Muscle of arm (tissue), 14 donors: ENCODE measurements at places on chromosomes 2 and 18. TPM values are rescaled to one million over a fixed set of nuclear protein-coding genes. Genes with fewer than 3 reads are reported as not detected.

PSMA8 gene
- not detected for polyA plus RNA-seq

GAL3ST2 gene
- 0.48 TPM for polyA plus RNA-seq

TBR1 gene
- not detected for polyA plus RNA-seq

LIPT1 gene
- 10.6 TPM for polyA plus RNA-seq

TMEM17 gene
- 2.6 TPM for polyA plus RNA-seq

DUSP19 gene
- polyA plus RNA-seq = 3.1 TPM

CRYGA gene
- polyA plus RNA-seq = not detected

ASPRV1 gene
- 2.9 TPM for polyA plus RNA-seq

SERPINB11 gene
- polyA plus RNA-seq = not detected

SERPINB12 gene
- polyA plus RNA-seq = not detected

KLHL30 gene
- polyA plus RNA-seq = 10.7 TPM

DNA sequence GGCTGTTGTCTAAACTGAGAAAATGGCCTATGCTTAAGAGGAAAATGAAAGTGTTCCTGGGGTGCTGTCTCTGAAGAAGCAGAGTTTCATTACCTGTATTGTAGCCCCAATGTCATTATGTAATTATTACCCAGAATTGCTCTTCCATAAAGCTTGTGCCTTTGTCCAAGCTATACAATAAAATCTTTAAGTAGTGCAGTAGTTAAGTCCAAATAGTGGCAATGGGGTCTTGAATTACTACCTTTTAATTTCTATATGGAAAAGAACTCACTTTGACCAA, 13.8 kb upstream of the ALLC start:
- no peak for DNase-seq

DNA sequence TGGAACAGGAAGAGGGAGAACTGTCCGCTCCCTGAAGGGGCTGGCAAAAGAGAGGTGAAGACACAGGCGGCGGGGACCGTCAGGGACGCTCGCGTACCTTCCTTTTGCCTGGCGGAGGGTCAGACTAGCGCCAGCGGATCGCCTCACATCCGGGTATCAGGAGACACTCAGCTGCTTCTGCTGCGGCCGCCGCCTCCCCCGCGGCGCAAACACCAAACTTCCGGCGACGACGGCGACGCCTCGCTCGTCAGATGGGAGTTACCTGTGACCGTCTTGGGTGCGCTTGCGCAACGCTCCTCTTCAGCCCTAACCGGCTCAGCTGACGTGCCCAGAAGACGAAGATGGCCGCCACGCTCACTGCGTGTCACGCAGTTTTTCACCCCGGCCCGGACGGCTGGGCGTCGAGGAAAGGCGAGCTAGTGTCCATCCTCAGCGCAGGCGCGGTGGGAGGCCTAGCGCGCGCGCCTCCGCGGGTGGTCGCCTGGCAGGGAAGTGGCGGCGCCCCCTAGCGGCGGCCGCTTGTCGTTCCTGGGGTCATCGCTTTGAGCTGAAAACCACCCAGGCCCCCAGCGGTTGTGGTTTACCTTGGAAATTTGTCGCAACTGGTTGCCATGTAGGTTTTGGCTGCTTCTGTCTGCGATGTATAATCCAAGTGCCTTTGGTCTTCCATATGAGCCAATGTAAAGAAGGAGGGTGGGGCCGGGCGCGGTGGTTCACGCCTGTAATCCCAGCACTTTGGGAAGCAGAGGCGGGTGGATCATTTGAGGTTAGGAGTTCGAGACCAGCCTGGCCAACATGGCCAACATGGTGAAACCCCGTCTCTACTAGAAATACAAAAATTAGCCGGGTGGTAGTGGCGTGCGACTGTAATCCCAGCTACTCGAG, at the start of gene ESCO1:
Gene ESCO1, minus strand, starts transcription at position 179 of the 885 bp plus-strand sequence. CDS start 25,861 bp downstream, outside the sequence.
- DNase-seq = peak; percentile 97

DNA sequence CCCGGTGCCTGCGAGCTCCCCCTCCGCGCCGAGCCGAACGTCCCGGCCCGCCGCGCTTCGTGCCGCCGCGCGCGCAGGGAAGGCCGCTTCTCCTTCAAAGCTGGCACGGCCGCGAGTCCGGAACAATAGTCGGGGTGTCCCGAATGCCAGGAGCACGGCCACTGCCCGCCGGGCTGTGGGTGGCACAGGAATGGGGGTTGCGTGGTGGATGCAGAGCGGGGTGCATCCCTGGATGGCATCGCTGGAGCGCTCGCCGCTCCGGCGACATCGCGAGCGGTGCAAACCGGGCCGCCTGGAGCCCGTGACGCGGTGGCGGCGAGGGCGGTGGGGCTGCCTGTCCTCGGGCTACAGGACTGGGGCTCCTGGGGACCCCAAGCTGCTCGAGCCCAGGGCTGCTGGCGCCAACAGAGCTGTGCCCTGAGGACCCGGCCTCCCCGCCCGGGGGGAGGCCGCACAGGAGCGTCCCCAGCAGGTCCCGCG, 1.1 kb upstream of the SATB2 start:
- no peak for DNase-seq

GRCh38 chr18:80147418-80148325, 38.6 kb downstream of the ADNP2 start:
- DNase-seq = peak; percentile 87

DNA sequence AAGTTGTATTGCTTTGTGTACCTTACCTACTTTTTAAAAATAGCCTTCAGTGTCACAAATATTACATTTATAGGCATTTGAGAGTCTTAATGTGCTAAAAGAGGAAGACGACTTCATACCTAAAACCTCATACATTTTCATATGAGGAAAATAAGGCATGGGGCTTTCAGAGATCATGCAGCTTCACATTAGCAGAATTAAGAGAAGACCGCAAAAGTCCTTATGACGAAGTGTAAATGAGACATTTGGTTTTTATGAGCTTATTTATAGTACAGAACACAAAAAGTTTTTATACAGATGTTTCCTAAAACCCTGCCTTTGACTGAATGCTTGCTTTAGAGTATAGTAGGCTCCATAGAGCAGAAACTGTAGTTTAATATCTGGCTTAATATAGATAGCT, 10.1 kb upstream of the CCDC138 start:
- DNase-seq = no peak

DNA sequence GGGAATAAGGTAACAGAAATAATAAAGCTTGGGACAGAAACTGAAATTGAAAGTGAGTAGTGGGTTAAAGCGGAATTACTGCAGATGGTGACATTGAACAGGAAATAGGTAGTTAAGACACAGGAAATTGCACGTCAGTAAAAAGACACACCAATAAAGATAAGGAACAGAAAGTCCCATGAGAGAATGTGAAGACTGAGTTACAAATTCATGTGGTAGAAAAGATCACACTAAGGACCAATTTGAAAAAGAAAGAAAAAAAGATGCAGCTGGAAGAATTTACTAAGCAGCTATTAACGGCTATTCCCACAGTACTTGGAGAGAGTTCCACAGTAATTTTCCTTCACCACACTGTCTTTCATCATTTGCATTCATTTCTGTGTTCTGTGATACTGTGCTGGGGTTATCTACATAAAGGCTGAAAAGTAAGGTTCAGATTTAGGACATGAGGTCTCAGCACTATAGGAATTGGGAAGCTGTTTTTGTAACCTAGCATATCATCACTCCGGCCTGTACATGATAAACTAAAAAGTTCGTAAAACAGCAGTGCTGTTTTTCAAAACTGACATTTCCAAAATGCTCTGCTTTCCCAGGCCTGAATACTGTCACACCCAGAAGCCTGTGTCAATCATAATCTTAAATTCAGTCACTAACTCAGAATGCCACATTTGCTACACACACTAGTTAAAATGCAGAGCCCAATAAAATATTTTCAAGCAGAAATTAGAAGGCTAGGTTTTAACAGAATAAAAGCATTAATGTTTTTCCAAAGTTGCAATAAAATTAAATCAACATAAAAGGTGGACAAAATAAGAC, 42.9 kb downstream of the SRBD1 start:
- no peak for DNase-seq

- no peak for DNase-seq
Measured at GRCh38 chr2:30765876-30766470, 41.3 kb downstream of the CAPN13 start.

- no peak for DNase-seq
Measured at GRCh38 chr2:151774506-151774905, 40.2 kb upstream of the NEB start.

- no peak for DNase-seq
Measured at GRCh38 chr2:25388491-25388890, 46.8 kb upstream of the DNMT3A start.

DNA sequence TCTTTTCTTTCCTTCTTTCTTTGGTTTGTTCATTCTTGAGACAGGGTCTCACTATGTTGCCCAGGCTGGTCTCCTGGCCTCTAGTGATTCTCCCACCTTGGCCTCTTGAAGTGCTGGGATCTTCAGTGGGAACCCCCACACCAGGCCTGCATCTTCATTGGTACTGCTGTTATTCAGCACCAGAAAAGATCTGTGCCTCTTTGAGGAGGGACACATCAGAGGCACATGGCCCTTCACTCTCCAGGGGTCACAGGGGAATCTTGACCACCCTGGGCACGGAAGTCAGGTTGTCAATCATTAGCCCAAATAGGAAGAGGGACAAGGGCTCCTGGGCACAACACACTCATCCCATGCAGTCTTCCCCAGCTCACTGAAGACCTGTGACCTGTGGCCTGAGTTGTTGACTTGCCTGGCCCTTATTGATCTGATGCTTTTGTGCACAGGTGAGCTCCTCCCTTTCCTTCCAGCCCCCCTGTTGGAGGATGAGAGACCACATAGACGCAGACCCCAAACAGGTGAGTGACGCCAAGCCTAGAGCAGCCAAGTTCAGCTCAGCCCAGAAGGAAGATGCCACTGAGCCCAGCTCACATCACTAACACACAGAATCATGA, 33.0 kb upstream of the ODC1 start:
- DNase-seq = no peak

GRCh38 chr18:61754039-61754583, 138.7 kb downstream of the RNF152 start:
- no peak for DNase-seq

- DNase-seq = no peak
Measured at GRCh38 chr2:226676618-226677017, 123.0 kb downstream of the IRS1 start.

DNA sequence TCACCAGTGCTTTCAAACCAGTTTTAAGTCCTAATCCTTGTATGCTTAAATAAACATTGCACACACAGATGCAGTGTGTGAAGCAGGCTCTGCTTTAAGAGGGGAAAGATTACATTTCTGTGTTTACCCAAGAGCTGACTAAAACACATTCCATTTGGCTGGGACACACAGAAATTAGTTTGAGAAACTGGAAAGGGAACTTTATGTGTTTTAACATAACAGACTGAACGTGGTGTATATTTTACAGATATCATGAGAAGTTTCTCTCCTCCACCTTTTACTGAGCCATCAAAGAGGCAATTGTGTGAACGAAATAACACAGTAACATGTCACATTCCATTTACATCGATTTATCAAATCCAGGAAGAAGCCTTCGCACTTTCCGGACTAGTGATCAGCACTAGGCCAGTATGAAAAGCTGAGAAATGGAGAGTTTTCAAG, 121.8 kb downstream of the MAIP1 start:
- no peak for DNase-seq

- DNase-seq = no peak
Measured at GRCh38 chr2:72827966-72828646, 2.3 kb upstream of the EXOC6B start.

GRCh38 chr2:238030422-238031155, 30.2 kb upstream of the SCLY start:
- no peak for DNase-seq

GRCh38 chr18:26215247-26215970, 10.8 kb upstream of the TAF4B start:
- no peak for DNase-seq
